Neural cell (in vitro differentiated cells): ENCODE measurements at places on chromosomes 5 and 9. TPM values are rescaled to one million over a fixed set of nuclear protein-coding genes. Genes with fewer than 3 reads are reported as not detected.

ICE1 gene
- polyA plus RNA-seq = 22.1 and 24.4 TPM in 2 replicates

GABBR2 gene
- 7.1 and 8.7 TPM in 2 replicates for polyA plus RNA-seq

SLC36A2 gene
- not detected in 2 replicates for polyA plus RNA-seq

BRINP1 gene
- 15.6 and 20.3 TPM in 2 replicates for polyA plus RNA-seq

LCN2 gene
- not detected in 2 replicates for polyA plus RNA-seq

UBE2QL1 gene
- polyA plus RNA-seq = 12.9 and 13.8 TPM in 2 replicates

PCDHGA3 gene
- polyA plus RNA-seq = 0.10 and 0.26 TPM in 2 replicates

GDNF gene
- not detected in 2 replicates for polyA plus RNA-seq

PDE6A gene
- not detected in 2 replicates for polyA plus RNA-seq

GRIN3A gene
- polyA plus RNA-seq = 0.18 and 0.59 TPM in 2 replicates

OCLN gene
- 6.5 and 7.5 TPM in 2 replicates for polyA plus RNA-seq

C9orf50 gene
- polyA plus RNA-seq = not detected in 2 replicates

SLC6A19 gene
- polyA plus RNA-seq = not detected in 2 replicates

GARIN3 gene
- polyA plus RNA-seq = not detected in 2 replicates

LVRN gene
- polyA plus RNA-seq = 2.1 and 3.5 TPM in 2 replicates

TAL2 gene
- 0.88 TPM in 1 of 2 replicates, not detected in the other for polyA plus RNA-seq

AHRR gene
- polyA plus RNA-seq = 0.26 and 0.90 TPM in 2 replicates

OR1J4 gene
- not detected in 2 replicates for polyA plus RNA-seq

GM2A gene
- polyA plus RNA-seq = 0.40 and 0.98 TPM in 2 replicates

SLC22A4 gene
- polyA plus RNA-seq = 1.0 and 2.0 TPM in 2 replicates

KIF4B gene
- polyA plus RNA-seq = not detected in 2 replicates

FLT4 gene
- 0.04 and 4.1 TPM in 2 replicates for polyA plus RNA-seq

SEMA5A gene
- polyA plus RNA-seq = 3.2 and 4.3 TPM in 2 replicates

AFAP1L1 gene
- polyA plus RNA-seq = not detected in 2 replicates

C9orf72 gene
- polyA plus RNA-seq = 146 and 166 TPM in 2 replicates

GFRA3 gene
- polyA plus RNA-seq = not detected in 2 replicates

PCDHA6 gene
- polyA plus RNA-seq = 2.5 and 3.6 TPM in 2 replicates

ARHGEF37 gene
- 0.53 and 0.68 TPM in 2 replicates for polyA plus RNA-seq

ADAM19 gene
- polyA plus RNA-seq = 9.9 and 14.0 TPM in 2 replicates

TXN gene
- 279 and 304 TPM in 2 replicates for polyA plus RNA-seq

FOXI1 gene
- not detected in 2 replicates for polyA plus RNA-seq

FAM169A gene
- 40.7 and 46.7 TPM in 2 replicates for polyA plus RNA-seq

TESK1 gene
- polyA plus RNA-seq = 37.9 and 44.3 TPM in 2 replicates

ZNF462 gene
- polyA plus RNA-seq = 9.1 and 15.8 TPM in 2 replicates

SLC25A48 gene
- polyA plus RNA-seq = 1.0 TPM in 1 of 2 replicates, not detected in the other

ADAMTS16 gene
- polyA plus RNA-seq = 0.92 and 1.3 TPM in 2 replicates

SOX30 gene
- not detected in 2 replicates for polyA plus RNA-seq

TMC1 gene
- polyA plus RNA-seq = not detected in 2 replicates

TSPAN17 gene
- polyA plus RNA-seq = 66.1 and 66.4 TPM in 2 replicates

CORO2A gene
- 1.9 TPM in 2 replicates for polyA plus RNA-seq

DBH gene
- polyA plus RNA-seq = not detected in 2 replicates

FOXD4L5 gene
- 0.06 and 0.12 TPM in 2 replicates for polyA plus RNA-seq

NR2F1 gene
- polyA plus RNA-seq = 2.1 and 2.3 TPM in 2 replicates

LPCAT1 gene
- polyA plus RNA-seq = 61.8 and 63.4 TPM in 2 replicates

ANKRD18A gene
- 0.45 TPM in 1 of 2 replicates, not detected in the other for polyA plus RNA-seq

FSD1L gene
- 38.5 and 42.8 TPM in 2 replicates for polyA plus RNA-seq

OR2Y1 gene
- not detected in 2 replicates for polyA plus RNA-seq

STKLD1 gene
- 1.1 and 3.4 TPM in 2 replicates for polyA plus RNA-seq

SPATA31E1 gene
- polyA plus RNA-seq = not detected in 2 replicates

FCN2 gene
- not detected in 2 replicates for polyA plus RNA-seq

TNC gene
- polyA plus RNA-seq = 0.52 and 2.1 TPM in 2 replicates

ACOT12 gene
- polyA plus RNA-seq = 1.2 and 3.0 TPM in 2 replicates

ITK gene
- polyA plus RNA-seq = not detected in 2 replicates

SLCO6A1 gene
- not detected in 2 replicates for polyA plus RNA-seq

PTPN3 gene
- polyA plus RNA-seq = 0.68 and 3.8 TPM in 2 replicates

IL13 gene
- 0.25 TPM in 1 of 2 replicates, not detected in the other for polyA plus RNA-seq
